CD4-positive, alpha-beta T cell treated with Interferon alpha-2 for 1 hour (primary cell): ENCODE measurements at places on chromosomes 5 and 9.

- no peak for DNase-seq
Observed at GRCh38 chr5:56910210-56910965, 992 bp downstream of the SETD9 start.

DNA sequence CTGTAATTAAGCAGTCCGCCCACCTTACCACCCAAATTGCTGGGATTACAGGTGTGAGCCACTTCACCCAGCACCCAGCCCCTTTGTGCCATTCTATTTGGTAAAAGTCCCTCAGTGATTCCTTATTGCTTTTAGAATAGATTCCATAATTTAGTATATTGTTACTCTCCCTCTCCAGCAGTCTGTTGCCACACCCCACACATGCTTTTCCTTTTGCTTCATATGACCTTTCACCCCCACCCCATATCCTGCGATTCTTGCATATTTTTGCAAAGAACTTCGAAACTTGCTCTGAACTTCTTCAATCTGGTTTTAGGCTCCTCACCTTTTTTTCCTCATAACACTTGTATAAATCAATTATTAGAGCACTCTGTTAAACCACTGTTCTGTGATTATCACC is 100.2 kb downstream of the MTREX start:
- no peak for DNase-seq

DNA sequence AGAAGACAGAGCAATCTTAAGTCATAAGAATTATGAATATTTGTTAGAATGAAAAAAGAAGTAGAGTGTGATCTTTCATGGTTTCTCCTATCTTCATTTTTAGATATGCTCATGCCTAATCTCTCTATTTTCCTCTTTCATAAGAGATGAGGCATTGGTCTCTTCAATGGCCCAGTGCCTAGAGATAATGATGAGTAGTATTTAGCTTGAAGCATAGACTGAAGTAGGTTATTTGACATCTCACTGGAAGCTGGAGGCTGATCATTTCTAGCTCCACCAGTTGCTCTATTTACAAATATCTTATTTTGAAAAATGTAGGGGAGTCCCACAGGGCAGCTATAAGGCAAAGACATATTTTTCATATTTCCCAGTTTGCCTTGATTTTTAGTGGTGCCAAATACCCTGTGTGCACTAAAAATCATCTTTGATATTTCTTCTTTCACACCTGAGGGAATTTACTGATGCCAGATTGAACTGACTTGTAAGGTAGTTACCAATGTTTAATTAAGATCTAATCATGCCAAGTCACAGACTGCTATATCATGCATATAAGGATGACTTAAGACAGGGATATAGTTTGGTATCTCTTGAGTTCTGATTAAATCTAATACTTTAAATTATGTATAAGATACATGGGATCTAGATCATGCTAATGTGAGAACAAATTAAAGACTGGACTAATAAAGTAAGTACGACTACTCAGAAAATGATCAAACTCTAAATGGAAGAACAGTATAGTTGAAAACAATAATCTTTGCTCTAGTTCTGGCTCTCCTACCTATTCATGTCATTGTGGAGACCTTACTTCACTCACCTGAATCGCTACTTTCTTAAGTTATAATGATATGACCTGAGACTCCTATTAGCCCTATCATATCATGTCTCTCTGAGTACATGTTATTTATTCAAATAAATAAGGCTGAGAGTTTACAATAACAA is 108.2 kb upstream of the IFNE start:
- DNase-seq, result no peak

DNA sequence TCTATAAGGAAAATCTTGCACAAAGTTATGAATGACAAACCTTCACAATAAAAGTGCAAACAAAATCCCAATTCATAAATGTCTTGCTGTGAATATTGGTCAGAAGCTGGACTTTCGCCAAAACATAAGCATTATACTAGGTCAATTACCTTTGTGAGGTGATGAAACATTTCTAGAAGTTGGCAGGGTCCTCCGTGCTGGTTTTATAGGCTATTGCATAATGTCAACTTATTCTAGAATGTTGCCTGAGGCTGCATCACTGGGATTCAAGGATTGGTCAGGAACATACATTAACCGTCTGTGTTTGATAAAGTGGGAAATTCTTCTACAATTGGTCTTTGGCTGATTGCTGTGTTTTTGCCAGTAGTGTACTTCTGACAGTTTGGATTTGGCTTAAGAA is 49.8 kb upstream of the PALM2AKAP2 start:
- DNase-seq, result no peak

DNA sequence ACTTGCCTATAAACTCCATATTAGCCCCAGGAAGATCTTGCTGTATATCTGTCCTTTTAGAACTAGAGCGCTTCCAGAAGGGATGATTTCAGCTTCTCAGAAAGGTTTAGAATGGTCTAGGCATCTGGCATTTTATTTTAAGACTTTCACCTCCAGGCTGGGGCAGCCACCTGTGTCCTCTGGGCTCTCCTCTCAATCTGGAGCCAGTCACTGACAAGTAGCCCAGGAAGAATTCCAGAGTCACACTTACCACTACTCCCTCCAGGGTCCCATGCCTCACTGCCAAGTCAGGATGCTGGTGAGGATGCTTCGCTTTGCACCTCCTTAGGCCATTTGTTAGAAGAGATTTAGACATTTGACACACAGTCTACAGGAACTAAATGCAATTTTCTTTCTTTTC is 20.8 kb downstream of the B4GALT1 start:
- no peak for DNase-seq

- no peak for DNase-seq
Observed at GRCh38 chr9:132090771-132091170, 11.1 kb upstream of the MED27 start.

GRCh38 chr5:76622973-76623596 is at the start of gene F2RL2:
Gene F2RL2, minus strand, starts transcription at chr5:76623403. Its CDS starts 173 bp downstream, at chr5:76623230.
- DNase-seq, result no peak

- no peak for DNase-seq
Observed at GRCh38 chr5:95251185-95251584, 33.7 kb downstream of the MCTP1 start.

DNA sequence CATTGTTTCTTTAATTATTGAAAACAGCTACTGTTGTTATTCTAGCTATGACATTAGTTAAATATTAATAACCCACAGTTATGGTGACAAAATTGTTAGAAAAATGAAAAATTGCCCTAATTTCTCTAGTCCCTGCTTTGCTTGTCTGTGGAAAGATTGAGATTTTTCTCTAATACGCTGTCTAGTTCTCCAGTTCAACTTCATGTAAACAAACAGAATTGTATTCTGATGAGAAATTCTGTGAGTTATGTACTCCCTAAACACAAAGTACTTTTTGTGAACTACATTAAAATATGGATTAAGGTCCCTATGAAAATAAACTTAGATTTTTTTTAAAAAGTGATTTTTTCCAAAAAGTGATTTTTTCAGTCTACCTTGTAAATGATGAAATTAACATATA is 8.7 kb downstream of the SLF1 start:
- DNase-seq, result no peak

- DNase-seq, result no peak
Observed at GRCh38 chr9:27382975-27383374, 86.0 kb upstream of the EQTN start.

GRCh38 chr9:106467865-106468164 is 395.2 kb upstream of the ZNF462 start:
- no peak for DNase-seq

- DNase-seq, result no peak
Observed at GRCh38 chr5:73623901-73624404, 2.0 kb upstream of the ARHGEF28 start.

GRCh38 chr9:7456377-7456776 is 343.2 kb downstream of the DMAC1 start:
- no peak for DNase-seq

GRCh38 chr5:95904827-95905226 is 56.8 kb downstream of the ELL2 start:
- no peak for DNase-seq

DNA sequence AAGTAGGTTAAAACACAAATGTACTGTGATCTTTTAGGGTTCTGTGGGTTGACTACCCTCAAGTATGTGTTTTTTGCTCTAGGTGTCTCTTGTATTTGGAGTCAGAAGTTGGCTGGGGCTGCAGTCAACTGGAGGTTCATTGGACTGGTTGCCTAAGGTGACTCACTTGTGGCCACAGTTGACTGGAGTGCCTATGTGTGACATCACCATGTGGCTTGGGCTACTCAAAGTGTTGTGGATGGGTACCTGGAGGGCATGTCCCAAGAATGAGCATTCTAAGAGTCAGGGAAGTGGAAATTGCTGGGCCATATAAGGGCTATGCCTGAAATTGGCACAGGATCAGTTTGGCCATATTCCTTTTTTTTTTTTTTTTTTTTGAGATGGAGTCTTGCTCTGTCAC is 27.4 kb downstream of the SNX30 start:
- no peak for DNase-seq

- no peak for DNase-seq
Observed at GRCh38 chr9:105305856-105306255, 61.4 kb downstream of the SLC44A1 start.
